ENCODE measurements at places on chromosomes 1 and 21. TPM values are rescaled to one million over a fixed set of nuclear protein-coding genes. Genes with fewer than 3 reads are reported as not detected.

The S100B gene
- total RNA-seq: not detected

The KCNK1 gene
- total RNA-seq: 13.4 TPM

The EPHA2 gene
- total RNA-seq: 169 TPM

The GNG4 gene
- 0.05 TPM for total RNA-seq

The G0S2 gene
- 105 TPM for total RNA-seq

The MROH7 gene
- not detected for total RNA-seq

The SPRR2B gene
- not detected for total RNA-seq

The RHBDL2 gene
- total RNA-seq: 12.6 TPM

The PIGK gene
- total RNA-seq: 18.0 TPM

The LCK gene
- total RNA-seq: 2.5 TPM

The KCNC4 gene
- total RNA-seq: 2.5 TPM

The ZNF695 gene
- total RNA-seq: 5.9 TPM

The AMY1B gene
- total RNA-seq: not detected

The FOXO6 gene
- not detected for total RNA-seq
